T-helper 2 cell treated with Interferon-gamma antibody and Interleukin-4, amounts not matched to agents 5 μg/mL and 100 μg/mL, for 36 hours (primary cell): ENCODE measurements at places on chromosomes 7 and 10.

DNA sequence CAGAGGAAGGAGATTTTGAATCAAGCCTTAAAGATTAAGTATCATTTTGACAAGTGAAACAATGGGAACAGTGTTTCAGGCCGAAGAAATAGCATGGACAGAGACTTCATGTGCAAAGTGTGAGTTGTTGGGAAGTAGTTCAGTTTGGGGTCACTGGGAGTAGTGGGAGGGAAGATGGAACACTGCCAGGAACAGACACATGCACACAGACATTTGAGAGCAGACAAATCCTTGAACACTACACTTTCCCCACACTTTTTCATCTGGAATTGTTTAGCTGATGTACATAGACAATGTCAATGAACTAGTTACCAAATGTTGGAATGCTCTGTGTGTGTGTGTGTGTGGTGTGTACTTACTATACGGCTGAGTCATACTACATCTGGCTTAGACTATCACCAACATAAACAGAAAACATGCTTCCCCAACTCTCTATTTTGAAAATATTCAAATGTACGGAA is 52.4 kb upstream of the LRRC17 start:
- H3K36me3 ChIP-seq = no peaks in the 10 kb centered on the region
- H3K27ac ChIP-seq = no peak overlapping the region
- H3K4me1 ChIP-seq = peaks cover 2% of the 10 kb centered on the region
- no peak overlapping the region for H3K4me3 ChIP-seq
- H3K27me3 ChIP-seq = peaks cover 12% of the 10 kb centered on the region

DNA sequence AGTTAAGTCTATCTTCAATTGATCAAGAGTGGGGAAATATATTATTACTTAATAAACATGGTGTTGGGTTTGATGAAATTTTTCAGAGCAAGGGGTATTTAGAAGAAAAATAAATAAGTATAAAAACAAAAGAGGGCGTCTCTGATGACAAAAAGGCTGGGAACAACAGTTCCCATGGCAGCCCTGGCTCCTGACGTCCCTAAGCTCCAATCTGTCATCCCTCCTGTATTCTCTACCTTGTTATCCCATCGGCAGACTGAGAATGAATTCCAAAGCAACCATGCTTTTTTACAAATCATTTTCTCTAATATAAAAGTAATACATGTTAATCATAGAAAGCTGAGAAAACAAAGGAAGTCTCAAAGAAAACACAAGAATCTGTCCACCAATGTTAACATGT is 55.5 kb downstream of the SORBS1 start:
- no peak overlapping the region for H3K27ac ChIP-seq
- peaks cover 2% of the 10 kb centered on the region for H3K4me1 ChIP-seq
- H3K4me3 ChIP-seq = no peak overlapping the region
- H3K36me3 ChIP-seq = no peaks in the 10 kb centered on the region
- H3K27me3 ChIP-seq = peaks cover 2% of the 10 kb centered on the region

GRCh38 chr7:106480161-106480579 is 180.8 kb downstream of the CCDC71L start:
- H3K27ac ChIP-seq = peak overlapping the region; percentile 45
- H3K4me3 ChIP-seq = no peak overlapping the region
- H3K36me3 ChIP-seq = no peaks in the 10 kb centered on the region
- peaks cover 24% of the 10 kb centered on the region for H3K4me1 ChIP-seq
- no peak for DNase-seq

DNA sequence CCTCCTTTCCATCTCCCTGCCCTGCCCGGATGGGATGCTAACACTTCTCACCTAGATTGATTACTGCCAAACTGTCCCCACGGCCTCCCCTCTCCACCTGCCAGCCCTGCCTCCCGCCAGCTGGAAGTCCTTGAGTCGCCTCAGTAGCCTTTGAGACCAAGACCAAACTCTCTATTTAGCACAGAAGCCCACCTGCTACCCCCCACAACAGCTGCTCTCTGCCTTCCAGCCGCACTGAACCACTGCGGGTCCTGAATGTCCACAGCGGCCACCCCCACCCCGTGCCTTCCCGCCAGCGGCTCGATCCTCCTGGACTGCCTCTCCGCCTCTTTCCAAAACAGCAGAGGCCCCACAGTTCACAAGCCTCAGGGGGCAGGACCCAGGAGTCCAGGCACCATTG is 39.0 kb downstream of the FKBP6 start:
- no peak overlapping the region for H3K4me3 ChIP-seq
- no peak for DNase-seq
- no peaks in the 10 kb centered on the region for H3K4me1 ChIP-seq
- no peaks in the 10 kb centered on the region for H3K27me3 ChIP-seq

DNA sequence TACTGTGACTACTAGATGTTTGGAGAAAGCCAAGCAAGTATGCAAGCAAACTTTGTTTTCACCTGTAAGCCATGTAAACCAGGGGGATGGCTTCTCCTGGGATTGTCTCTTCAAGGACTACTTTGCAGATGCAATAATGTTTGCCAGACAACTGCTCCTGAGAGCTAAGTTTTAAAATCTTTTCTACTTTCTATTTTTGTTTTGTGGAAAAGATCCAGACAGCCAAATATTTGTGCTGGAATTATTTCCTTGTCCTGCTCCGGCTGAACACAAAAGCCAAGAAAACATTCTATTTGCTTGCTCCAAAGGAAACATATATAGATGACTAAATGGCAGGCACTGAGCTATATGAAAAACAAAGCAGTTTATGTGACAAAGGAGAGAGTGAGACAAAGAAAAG is 51.6 kb downstream of the TFPI2 start:
- H3K27me3 ChIP-seq = peaks cover 3% of the 10 kb centered on the region
- no peak overlapping the region for H3K27ac ChIP-seq
- no peak for DNase-seq

DNA sequence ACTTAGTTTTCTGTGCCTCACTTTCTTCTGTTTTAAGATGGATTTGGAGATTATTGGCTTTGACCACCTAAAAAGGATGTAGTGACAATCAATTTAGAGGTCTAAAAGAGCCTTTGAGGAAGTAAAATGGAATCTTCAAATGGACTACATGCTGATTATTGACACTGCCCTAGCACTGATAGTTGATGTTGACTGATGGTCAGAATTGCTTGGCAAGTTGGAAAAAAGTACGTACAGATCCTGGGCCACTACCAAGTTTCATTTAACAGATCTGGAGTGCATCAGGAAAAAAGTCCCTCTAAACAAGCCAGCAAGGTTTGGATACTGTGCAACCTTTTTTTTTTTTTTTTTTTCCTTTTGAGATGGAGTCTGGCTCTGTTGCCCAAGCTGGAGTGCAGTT is 81.1 kb downstream of the TCF7L2 start:
- no peaks in the 10 kb centered on the region for H3K4me1 ChIP-seq
- peaks cover 28% of the 10 kb centered on the region for H3K27me3 ChIP-seq
- DNase-seq = no peak
- H3K4me3 ChIP-seq = no peak overlapping the region

- H3K36me3 ChIP-seq = no peaks in the 10 kb centered on the region
- no peak for DNase-seq
- no peak overlapping the region for H3K4me3 ChIP-seq
- H3K27ac ChIP-seq = no peak overlapping the region
- no peaks in the 10 kb centered on the region for H3K4me1 ChIP-seq
These were observed 257.1 kb downstream of the GLI3 start for GRCh38 chr7:41979834-41980307.

GRCh38 chr7:135210888-135211178 is 493 bp downstream of the WDR91 start:
- H3K4me1 ChIP-seq = peaks cover 30% of the 10 kb centered on the region
- peak overlapping the region; percentile 98 for H3K27ac ChIP-seq
- DNase-seq = no peak
- peak overlapping the region; percentile 96 for H3K4me3 ChIP-seq

- no peaks in the 10 kb centered on the region for H3K36me3 ChIP-seq
- H3K27ac ChIP-seq = no peak overlapping the region
- no peak for DNase-seq
- H3K27me3 ChIP-seq = peaks cover 4% of the 10 kb centered on the region
- no peak overlapping the region for H3K4me3 ChIP-seq
- H3K4me1 ChIP-seq = peaks cover 2% of the 10 kb centered on the region
These were observed 39.4 kb upstream of the PIP4K2A start for GRCh38 chr10:22753786-22754185.

DNA sequence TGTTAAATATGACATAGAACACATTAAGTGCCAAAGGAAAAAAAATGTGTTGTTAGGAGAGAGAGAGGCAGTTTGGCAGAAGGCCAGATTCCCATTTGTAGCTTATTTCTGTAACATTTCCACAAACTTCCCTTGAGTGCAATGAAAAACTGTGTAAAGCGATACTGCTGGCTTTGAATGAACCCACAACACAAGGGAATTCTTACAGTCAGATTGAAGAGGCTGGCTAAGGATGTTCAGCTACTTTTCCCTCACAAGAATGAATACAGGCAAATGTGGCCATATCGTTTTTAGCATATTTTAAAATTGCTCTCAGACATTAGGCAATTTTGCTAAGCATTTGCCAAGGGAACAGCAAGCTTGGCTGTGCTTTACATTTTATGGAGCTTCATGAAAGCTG is 614.1 kb upstream of the FZD8 start:
- H3K4me1 ChIP-seq = no peaks in the 10 kb centered on the region
- no peak overlapping the region for H3K4me3 ChIP-seq
- no peaks in the 10 kb centered on the region for H3K36me3 ChIP-seq

- no peak overlapping the region for H3K4me3 ChIP-seq
- no peaks in the 10 kb centered on the region for H3K4me1 ChIP-seq
- H3K36me3 ChIP-seq = no peaks in the 10 kb centered on the region
- no peak for DNase-seq
- no peaks in the 10 kb centered on the region for H3K27me3 ChIP-seq
These were observed 97.7 kb upstream of the MTPN start for GRCh38 chr7:136074843-136075242.

DNA sequence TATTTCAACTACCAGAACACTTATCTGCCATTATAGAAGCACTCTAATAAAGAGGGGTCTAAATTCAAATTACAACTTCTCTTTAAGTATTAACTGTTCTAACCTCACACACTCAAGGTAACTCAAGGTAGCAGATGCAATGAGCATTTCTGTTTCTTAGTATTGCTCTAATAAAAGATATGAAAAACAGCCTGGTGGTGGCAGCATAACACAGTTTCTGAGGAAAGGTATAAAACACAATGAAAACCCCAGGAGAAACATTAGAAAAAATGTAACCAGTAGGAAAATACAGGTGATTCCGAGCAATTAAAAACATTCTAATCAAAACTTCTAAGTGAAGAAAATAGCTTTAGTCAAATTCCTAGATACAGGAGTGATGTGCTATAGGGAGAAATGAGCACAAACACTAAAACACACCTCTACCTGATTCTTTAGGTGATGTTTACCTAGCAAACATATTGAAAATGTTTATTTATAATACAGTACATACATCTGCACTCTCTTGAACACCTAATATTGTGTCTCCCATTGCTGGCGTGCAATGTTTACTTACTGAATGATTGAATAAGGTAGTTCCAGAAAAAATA is 3.5 kb downstream of the MKRN1 start:
- H3K4me1 ChIP-seq = peaks cover 29% of the 10 kb centered on the region
- H3K27ac ChIP-seq = no peak overlapping the region
- DNase-seq = no peak
- peak overlapping the region; percentile 71 for H3K4me3 ChIP-seq
- no peaks in the 10 kb centered on the region for H3K27me3 ChIP-seq
- peaks cover 9% of the 10 kb centered on the region for H3K36me3 ChIP-seq

DNA sequence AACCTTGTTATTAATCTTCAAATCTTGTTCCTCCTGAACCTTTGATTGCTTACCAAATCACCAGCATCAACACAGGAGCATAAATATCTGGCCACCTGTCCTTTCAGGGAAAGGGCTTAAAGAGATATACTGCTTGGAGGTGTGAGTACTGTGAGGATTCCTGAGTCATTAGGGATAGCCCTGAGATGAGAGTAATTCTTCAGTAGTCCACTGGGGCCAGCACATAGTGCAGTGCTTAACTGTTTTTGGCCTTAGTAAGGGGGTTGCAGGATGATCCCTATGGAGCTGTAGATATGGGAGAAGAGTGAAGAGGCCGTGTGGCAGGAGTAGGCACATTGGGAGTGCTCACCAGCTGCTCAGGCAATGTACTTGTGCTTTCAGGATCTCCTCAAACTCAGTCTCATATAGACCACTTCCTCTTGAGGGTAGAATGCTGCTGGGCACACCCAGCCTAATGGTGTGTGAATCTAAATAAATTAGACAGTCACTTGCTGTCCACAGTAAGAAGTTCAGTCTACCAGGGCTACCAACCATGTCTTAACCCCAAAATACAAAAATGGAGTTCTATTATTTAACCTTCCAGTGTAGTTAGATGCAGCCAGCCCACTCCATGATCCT is 26.5 kb upstream of the GPR141 start:
- peaks cover 16% of the 10 kb centered on the region for H3K27me3 ChIP-seq
- H3K4me3 ChIP-seq = no peak overlapping the region
- no peak overlapping the region for H3K27ac ChIP-seq
- no peak for DNase-seq
- peaks cover 8% of the 10 kb centered on the region for H3K4me1 ChIP-seq
- H3K36me3 ChIP-seq = no peaks in the 10 kb centered on the region

DNA sequence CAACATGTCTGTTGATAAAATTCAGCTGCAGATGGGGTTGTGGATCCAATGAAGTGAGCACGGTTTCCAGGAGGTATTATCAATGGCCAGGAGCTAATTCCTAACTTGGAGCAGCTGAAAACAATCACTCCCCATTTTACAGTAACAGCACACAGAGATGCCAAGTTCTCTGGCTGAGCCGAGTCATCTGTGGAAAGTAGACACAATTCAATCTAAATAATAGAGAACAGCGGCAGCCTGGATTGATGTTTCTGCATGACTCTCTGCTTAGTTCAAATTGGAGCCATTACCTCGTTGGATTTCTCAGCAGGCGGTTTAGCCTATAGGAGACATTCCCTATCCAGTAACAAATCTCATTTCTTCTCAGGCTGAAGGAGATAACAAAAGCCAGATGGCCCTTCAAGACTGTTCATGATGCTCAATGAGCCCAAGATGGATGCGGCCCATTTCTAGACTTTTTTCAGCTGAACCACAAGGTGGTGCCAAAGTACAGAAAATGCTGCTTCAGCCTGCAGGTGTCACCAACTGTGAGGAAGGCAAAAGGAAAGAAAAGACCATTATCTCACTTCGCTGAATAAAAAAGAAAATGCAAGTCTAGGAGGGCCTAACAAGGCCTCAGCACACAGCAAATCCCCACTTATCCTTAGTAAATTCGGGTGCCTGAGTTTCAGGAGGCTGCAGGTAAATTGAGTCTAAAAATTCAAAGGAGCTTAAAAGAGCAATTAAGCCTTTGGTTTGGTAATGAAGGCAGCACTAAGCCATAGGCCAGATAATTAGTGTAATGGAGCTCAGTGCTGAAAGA is 83.7 kb downstream of the SLC16A9 start:
- H3K36me3 ChIP-seq = no peaks in the 10 kb centered on the region
- peak; percentile 37 for DNase-seq
- peaks cover 3% of the 10 kb centered on the region for H3K27me3 ChIP-seq

- peaks cover 1% of the 10 kb centered on the region for H3K36me3 ChIP-seq
- peaks cover 12% of the 10 kb centered on the region for H3K27me3 ChIP-seq
- H3K4me1 ChIP-seq = no peaks in the 10 kb centered on the region
- DNase-seq = no peak
- H3K4me3 ChIP-seq = no peak overlapping the region
These were observed 45.0 kb upstream of the EEPD1 start for GRCh38 chr7:36107926-36108631.

- DNase-seq = no peak
These were observed 171.8 kb upstream of the CDK1 start for GRCh38 chr10:60606343-60607080.
